ENCODE measurements at places on chromosomes 1 and 21.

DNA sequence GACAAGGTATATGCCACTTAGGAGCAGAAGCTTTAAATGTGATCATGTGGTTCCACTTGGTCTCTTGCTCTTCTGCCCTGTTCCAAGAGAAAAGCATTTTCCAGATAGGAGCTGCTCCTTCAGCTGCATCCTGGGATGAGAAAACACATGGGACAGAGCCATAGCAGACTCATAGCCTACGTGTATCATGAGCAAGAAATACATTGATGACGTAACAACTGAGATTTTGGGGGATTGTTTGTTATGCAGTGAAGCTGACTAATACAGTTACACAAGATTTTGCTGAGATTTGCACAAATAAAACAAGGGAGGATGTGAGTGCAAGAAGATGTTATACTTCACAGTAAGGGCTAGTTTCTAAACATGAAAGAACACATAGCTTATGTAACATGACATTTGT, 36.0 kb upstream of the IRF2BP2 start:
- DNase-seq: no peak

- DNase-seq: no peak
These were observed 33.4 kb upstream of the CITED4 start for GRCh38 chr1:40895601-40896000.

- no peak for DNase-seq
These were observed 7.5 kb upstream of the LORICRIN start for GRCh38 chr1:153251988-153252387.

- no peak for DNase-seq
These were observed 339.4 kb upstream of the SNX7 start for GRCh38 chr1:98322086-98322485.

GRCh38 chr1:230084408-230085177, 17.6 kb downstream of the GALNT2 start:
- DNase-seq: no peak

DNA sequence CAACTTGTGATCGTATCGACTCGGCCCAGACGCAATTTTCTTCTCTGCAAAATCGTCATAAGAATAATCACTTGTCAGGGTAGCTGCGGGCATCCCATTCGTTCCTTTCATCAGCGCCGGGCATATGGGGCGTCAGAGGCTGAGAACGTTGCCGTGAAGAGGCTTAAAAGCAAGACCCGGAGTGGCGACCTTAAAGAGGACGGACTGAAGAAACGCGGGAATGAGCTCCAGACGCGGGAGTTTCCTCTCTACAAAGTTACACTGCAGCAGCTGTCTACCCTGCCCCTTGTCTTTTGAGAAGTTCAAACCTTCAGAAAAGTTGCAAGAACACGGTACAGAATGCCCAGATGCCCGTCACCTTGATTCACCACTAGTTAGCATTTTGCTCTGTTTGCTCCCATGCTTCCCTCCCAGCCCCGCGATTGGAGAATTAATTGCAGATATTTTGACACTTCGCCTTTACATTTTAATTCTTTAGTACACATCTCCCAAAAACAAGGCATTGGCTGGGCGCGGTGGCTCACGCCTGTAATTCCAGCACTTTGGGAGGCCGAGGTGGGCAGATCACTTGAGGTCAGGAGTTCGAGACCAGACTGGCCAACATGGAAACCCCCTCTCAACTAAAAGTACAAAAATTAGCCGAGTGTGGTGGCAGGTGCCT, 967 bp downstream of the CENPS start:
- DNase-seq: no peak

GRCh38 chr21:14716761-14717396, 170.8 kb upstream of the SAMSN1 start:
- no peak for DNase-seq

DNA sequence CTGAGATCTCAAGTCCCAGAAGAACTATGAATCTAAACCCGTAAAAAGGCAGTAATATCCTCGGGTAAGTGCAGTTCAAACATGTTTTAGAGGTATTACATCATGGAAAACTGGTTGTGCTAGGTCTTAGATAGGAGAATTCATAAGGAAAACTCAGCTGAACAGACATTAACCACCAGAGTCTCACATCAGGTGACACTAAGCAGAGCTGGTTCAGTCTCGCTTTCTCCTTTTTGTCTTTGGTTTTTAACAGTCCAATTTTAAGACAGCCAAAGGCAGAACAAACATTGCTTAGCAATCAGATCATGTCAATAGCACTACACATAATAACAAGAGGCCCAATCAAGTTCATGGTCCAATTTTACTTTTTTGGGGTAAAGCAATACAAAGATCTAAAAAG, 63.1 kb upstream of the MUTYH start:
- DNase-seq: no peak

DNA sequence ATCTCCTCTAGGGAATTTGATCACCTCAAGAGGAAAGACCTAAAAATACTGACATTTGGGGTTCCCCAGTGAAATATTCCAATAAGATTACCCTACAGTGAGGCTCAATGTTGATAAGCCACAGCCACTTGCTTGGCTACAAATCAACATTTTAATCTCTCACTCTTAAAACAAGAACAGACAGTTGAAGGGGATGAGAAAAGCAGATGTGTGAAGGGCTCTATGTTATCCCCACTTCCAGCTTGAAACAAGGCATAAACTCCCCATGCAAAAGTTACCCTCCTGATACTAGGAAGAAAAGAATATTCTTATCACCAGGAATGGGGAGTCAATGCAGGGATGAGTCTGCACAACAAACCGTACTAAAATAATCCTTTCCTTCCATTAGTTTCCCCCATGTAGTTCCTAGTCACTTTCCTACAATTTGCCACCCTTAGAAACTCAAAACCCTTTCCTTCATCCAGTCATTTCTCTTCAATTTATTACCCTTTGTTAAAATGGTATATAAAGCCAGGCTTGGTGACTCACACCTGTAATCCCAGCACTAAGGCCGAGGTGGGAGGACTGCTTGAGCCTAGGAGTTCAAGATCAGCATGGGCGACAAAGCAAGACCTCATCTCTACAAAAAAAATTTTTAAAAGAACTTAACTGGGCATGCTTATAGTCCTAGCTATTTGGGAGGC, 29.5 kb downstream of the LPGAT1 start:
- DNase-seq: no peak

GRCh38 chr1:161166669-161167548, 683 bp downstream of the PPOX start:
- no peak for DNase-seq

DNA sequence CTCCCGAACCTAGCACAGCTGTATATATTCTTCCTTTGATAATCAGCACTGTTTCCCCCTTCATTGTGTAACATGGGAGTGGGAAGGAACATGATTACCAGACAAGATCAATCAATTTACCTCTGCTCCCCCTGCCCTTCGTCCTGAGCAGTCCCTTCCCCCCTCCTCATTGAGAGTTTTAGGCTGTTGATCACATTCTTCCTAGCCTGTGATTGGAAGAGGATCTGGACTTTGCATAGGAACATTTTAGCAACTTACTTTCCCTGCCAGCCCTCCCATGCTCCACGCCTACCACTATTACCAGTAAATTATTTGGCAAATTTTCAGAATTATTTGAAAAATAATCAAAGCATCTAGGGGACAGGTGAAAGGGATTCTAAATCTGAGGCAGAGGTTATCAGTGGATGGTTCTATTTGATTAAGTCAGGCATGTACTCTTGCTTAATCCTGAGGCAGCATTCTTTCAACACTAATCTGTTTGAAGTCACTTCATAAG, 62.7 kb upstream of the ABCD3 start:
- no peak for DNase-seq

GRCh38 chr1:219323426-219323825, 149.7 kb downstream of the LYPLAL1 start:
- DNase-seq: no peak

- DNase-seq: no peak
These were observed 1.1 kb downstream of the SYNC start for GRCh38 chr1:32701421-32701911.

DNA sequence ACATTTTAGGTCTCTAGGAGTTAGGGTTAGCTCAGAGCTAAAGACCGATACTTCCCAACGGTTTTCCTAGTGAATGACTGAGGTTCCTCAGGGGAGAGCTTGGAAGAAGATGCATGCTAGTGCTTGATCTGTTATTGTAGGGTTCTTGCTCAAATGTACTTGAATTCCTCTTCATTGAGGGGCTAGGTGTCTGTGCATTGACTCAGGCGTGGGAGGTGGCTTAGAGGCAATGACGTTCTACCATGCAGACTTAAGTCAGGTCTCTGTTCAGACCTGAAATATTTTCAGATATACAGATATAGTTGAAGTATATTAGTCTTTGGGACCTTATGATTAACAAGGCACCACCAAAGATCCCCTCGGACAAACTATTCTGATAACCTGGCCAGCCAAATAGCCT, 23.5 kb downstream of the S100A10 start:
- no peak for DNase-seq

GRCh38 chr1:8411803-8412182, 93.9 kb downstream of the SLC45A1 start:
- no peak for DNase-seq

- DNase-seq: no peak
These were observed 14.3 kb downstream of the RUSC1 start for GRCh38 chr1:155334962-155335361.

- no peak for DNase-seq
These were observed 14.2 kb downstream of the RIMS3 start for GRCh38 chr1:40651138-40651857.

GRCh38 chr21:15735409-15735808, 5.6 kb downstream of the USP25 start:
- DNase-seq: no peak

DNA sequence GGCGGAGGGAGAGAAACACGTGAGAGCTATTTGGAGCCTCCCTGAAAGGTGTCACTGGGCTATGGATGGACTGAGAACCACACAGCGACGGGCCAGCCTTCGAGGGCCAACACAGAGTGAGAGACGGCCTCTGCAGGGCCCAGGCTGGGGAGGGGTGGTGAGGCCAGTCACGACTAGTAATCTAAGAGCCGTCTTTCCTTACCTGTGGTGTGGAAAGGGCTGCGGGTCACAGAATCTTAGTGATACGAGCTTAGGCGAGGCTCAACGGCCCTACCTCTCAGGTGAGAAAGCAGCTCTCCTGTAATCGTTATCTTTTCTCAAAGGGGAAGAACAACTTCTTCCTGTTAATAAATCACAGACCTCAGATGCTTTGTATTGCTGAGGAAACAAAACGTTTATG, 33.4 kb upstream of the COX20 start:
- no peak for DNase-seq

DNA sequence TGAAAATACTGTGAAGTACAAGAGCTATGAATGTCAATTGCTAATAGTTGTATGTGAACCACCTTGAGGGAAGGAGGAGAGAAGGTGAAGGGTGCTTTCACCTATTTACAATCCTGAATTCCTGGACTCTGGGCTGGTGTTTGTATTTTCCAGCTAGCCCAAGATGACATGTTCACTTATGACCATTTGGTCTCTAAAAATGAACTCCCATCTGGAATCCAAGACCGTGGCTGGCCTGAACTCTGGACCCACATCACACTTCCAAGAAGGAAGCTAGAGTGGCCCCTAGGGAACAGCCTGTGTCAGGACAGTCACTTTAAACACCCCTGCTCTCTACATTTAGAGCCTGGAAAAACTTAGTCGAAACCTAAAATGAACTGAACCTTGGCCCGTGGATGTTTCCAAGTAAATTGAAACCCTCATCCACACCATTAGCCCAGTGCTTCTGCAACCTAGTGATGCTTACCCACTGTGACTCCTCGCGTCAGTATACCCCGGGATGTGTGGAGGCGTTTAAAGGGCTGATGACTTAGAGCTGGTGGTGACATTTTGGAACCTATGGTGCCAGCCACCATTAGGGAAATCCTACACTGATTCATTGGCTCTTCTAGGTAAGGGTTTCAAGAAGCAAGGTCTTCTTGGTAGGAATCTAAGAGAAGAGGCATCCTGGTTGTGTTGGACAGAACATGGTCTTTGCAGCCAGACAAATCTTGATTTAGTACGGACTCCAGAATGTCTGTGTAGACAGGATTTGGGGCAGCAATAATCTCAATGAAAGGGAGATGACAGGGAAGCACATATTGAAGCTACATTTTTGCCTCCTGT, 171.5 kb upstream of the IRF2BP2 start:
- DNase-seq: peak; percentile 43

Data from right forelimb (tissue), 1 donor.